Smooth muscle cell of the pulmonary artery (primary cell): ENCODE measurements at places on chromosomes 3 and 15. TPM values are rescaled to one million over a fixed set of nuclear protein-coding genes. Genes with fewer than 3 reads are reported as not detected.

The GPR156 gene
- 0.65 and 2.0 TPM in 2 replicates for total RNA-seq

The CACNA1D gene
- 0.07 and 0.46 TPM in 2 replicates for total RNA-seq

The GHSR gene
- total RNA-seq, result not detected in 2 replicates

The IGF2BP2 gene
- total RNA-seq, result 29.5 and 39.6 TPM in 2 replicates

The TBCCD1 gene
- 14.0 and 15.2 TPM in 2 replicates for total RNA-seq

The CGNL1 gene
- total RNA-seq, result 5.3 and 8.0 TPM in 2 replicates

The CLDN1 gene
- total RNA-seq, result 0.20 and 4.1 TPM in 2 replicates

The MYZAP gene
- total RNA-seq, result 0.03 and 0.07 TPM in 2 replicates

The FOXL2 gene
- total RNA-seq, result 0.10 TPM in 1 of 2 replicates, not detected in the other

The ZNF660 gene
- 1.8 and 2.2 TPM in 2 replicates for total RNA-seq

The GPD1L gene
- 10.2 and 13.2 TPM in 2 replicates for total RNA-seq

The SAMD7 gene
- not detected in 2 replicates for total RNA-seq

The GOLGA8R gene
- 2.9 and 3.3 TPM in 2 replicates for total RNA-seq

The CP gene
- 16.1 and 42.1 TPM in 2 replicates for total RNA-seq

The ARL14 gene
- 0.07 TPM in 1 of 2 replicates, not detected in the other for total RNA-seq

The CAND2 gene
- 5.1 TPM in 2 replicates for total RNA-seq

The JMJD7 gene
- 2.5 and 4.1 TPM in 2 replicates for total RNA-seq

The TMEM108 gene
- 0.20 TPM in 1 of 2 replicates, not detected in the other for total RNA-seq

The PRSS50 gene
- not detected in 2 replicates for total RNA-seq

The KCNMB3 gene
- 0.76 and 1.0 TPM in 2 replicates for total RNA-seq

The VWA5B2 gene
- 0.03 and 0.52 TPM in 2 replicates for total RNA-seq

The PTH1R gene
- 0.20 and 2.1 TPM in 2 replicates for total RNA-seq

The BNC1 gene
- 0.91 and 21.4 TPM in 2 replicates for total RNA-seq

The CA12 gene
- 215 and 359 TPM in 2 replicates for total RNA-seq

The CSPG5 gene
- 0.26 and 0.30 TPM in 2 replicates for total RNA-seq

The GOLGA6D gene
- total RNA-seq, result not detected in 2 replicates

The FBXL22 gene
- 1.4 and 1.7 TPM in 2 replicates for total RNA-seq

The GOLGA6B gene
- not detected in 2 replicates for total RNA-seq

The TUSC7 gene
- total RNA-seq, result not detected in 2 replicates

The IL5RA gene
- total RNA-seq, result not detected in 2 replicates

The SLC12A8 gene
- total RNA-seq, result 13.2 and 17.9 TPM in 2 replicates

The ANKRD63 gene
- total RNA-seq, result not detected in 2 replicates

The NEK10 gene
- 13.0 and 16.2 TPM in 2 replicates for total RNA-seq

The BSN gene
- total RNA-seq, result 0.07 and 0.17 TPM in 2 replicates

The XPC gene
- 45.7 and 49.9 TPM in 2 replicates for total RNA-seq

The ESYT3 gene
- 0.07 and 0.23 TPM in 2 replicates for total RNA-seq

The XXYLT1 gene
- total RNA-seq, result 24.0 and 31.8 TPM in 2 replicates

The ERICH6 gene
- 0.03 and 0.07 TPM in 2 replicates for total RNA-seq

The SERINC4 gene
- total RNA-seq, result not detected in 2 replicates

The COL6A6 gene
- total RNA-seq, result 0.23 and 2.7 TPM in 2 replicates

The HIGD2B gene
- 0.10 TPM in 1 of 2 replicates, not detected in the other for total RNA-seq

The SIDT1 gene
- total RNA-seq, result 0.20 TPM in 1 of 2 replicates, not detected in the other

The ACSBG1 gene
- total RNA-seq, result not detected in 2 replicates

The DISP2 gene
- total RNA-seq, result 0.13 and 0.17 TPM in 2 replicates

The C3orf20 gene
- under 0.01 and 0.07 TPM in 2 replicates for total RNA-seq

The CCDC54 gene
- total RNA-seq, result not detected in 2 replicates

The CSTA gene
- 1.2 TPM in 1 of 2 replicates, not detected in the other for total RNA-seq

The PAQR5 gene
- 0.03 and 2.7 TPM in 2 replicates for total RNA-seq

The SYNPR gene
- total RNA-seq, result not detected in 2 replicates

The SOX14 gene
- total RNA-seq, result not detected in 2 replicates

The SCN10A gene
- total RNA-seq, result under 0.01 TPM in 1 of 2 replicates, not detected in the other

The NUSAP1 gene
- 10.1 and 23.7 TPM in 2 replicates for total RNA-seq

The TM4SF18 gene
- 0.07 and 0.72 TPM in 2 replicates for total RNA-seq

The C3orf70 gene
- total RNA-seq, result 0.46 and 1.6 TPM in 2 replicates

The TMEM266 gene
- 0.03 and 0.07 TPM in 2 replicates for total RNA-seq

The CFAP91 gene
- 0.59 and 0.72 TPM in 2 replicates for total RNA-seq

The CHCHD4 gene
- 11.0 and 12.9 TPM in 2 replicates for total RNA-seq

The CCR9 gene
- total RNA-seq, result not detected in 2 replicates
